Esophagus muscularis mucosa (tissue), 4 donors: ENCODE measurements at places on chromosomes 7 and 10. TPM values are rescaled to one million over a fixed set of nuclear protein-coding genes. Genes with fewer than 3 reads are reported as not detected.

DNA sequence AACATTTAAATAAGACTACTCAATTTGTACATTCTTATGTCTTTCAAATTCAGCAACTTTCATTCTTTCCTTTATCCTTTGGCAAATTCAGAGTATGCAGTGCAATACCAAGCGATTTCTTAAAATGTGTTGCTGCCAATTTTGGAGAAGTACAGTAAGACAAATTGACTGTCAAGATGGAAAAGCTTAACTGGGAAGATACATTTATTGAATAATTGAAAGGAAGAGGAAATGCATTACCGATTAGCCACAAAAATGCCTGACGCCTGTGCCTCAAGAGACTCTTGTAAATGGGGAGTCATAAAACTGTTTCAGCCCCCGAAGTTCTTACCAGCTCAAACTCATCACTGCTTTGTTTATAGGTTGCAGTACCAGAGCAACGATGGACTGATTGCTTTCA, 373.3 kb upstream of the GALNT17 start:
- no peak for DNase-seq

Gene GPR37
- 14.7 TPM for total RNA-seq

DNA sequence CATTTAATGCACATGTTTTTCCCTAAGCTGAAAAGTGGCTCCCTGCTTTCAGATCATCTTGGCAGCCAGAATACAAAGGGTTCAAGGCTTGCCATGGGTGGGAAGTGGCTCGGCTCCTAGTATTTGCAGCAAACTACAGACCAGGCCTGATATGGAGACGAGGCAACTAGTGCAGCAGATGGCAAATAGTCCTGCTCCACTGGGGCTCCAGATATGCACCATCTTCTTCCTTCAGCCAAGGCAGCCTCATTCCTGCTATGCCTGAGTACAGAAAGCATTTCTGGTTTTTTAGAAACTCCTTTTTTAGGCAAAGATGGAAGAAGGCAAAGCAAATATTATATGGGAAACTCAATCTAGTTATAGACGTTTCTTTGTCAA, 23.9 kb downstream of the LRRC4 start:
- no peak for DNase-seq

Gene EGFR
- total RNA-seq: 97.6 TPM

Gene HABP2
- total RNA-seq: not detected

DNA sequence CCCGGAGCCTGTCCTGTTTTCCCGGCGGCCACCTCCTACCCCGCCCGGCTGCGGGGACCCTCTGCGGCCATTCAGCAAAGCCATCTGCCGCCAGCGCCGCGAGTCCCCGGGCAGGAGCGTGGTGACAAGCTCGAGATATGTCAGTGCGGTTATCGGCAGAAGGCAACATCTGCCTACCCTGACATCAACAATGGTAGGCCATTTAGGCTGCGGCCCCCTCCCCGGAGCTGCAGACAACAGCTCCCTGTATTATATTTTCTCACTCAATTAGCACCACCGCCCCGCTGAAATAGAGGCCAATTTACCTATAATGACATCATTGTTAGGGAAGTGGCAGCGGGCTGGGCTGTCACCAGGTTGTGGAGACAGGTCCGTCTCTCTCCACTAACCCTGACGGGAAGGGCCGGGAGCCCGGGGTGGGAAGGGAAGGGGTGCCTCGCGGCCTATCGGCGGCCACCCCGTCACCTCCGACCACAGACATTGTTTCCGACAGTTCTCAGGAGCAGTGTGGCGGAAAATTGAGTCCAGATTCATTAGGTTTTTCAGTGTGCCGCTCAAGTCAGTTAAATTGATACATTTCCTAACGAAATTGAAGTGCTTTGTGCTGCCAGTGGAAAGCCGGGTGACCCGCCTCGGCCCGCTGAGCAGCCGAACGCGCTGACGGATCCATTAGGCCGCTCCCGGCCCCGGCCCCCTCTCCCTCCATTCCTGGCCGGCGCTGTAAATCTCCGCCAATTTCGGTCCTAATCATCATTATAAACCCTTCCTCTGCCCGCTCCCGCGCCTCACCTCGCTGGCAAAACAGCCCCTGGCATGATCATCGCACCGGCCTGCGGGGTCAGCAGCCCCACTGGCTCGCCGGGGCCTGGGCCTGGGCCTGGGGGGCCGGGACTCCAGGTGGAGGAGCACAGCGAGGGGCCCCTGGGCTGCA, 43.0 kb downstream of the UNCX start:
- no peak for DNase-seq

Gene SORCS1
- total RNA-seq: 16.7 TPM

Gene DEPP1
- total RNA-seq: 173 TPM

- DNase-seq: no peak
Measured at GRCh38 chr10:71965623-71966022, 1.4 kb downstream of the CHST3 start.

Gene GIMAP5
- total RNA-seq: 28.2 TPM

Gene CALML5
- not detected for total RNA-seq

GRCh38 chr10:1378473-1378872, 322.3 kb downstream of the WDR37 start:
- DNase-seq: no peak

Gene ADAMTS14
- total RNA-seq: 0.50 TPM

Gene TASOR2
- 62.7 TPM for total RNA-seq

DNA sequence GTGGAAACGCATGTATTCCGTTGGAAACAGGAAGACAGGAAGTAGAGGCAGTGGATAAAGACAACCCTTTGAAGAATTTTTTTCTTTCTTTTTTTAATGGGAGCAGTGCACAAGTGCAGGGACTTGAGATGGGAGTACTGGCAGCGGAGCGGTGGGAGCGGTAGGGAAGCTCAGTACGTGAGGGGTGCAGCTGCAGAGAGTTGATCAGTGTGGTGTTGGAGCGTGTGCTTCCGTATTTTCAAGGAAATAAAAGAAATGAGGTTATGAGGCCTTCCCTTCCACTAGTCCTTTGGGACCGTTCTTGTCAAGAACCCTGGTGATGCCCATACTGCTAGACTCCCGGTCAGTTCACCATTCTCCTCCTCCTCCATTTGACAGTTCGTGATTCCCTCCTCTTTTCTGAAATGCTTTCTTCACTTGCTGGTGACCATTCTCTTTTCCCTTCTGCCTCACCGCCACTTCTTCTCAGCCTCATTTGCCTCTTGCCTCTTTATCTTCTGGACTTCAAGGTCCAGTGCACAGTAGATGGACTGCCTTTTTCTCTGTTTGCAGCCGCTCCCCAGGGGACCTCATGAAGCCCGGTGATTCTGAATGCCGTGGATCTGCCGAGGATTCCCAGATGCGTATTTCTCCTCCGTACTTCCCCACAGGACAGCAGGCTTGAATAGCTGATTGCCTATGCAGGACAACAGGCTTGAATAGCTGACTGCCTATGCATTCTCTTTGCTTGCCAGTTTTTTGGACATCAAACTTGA, 39.1 kb upstream of the TMEM236 start:
- no peak for DNase-seq

- no peak for DNase-seq
Measured at GRCh38 chr10:29112827-29113615, 175.8 kb upstream of the LYZL1 start.
